ENCODE measurements at places on chromosomes 16 and 17. TPM values are rescaled to one million over a fixed set of nuclear protein-coding genes. Genes with fewer than 3 reads are reported as not detected.

LDHD gene
- total RNA-seq = 0.83 TPM

CIBAR2 gene
- total RNA-seq = 1.5 TPM

DNA sequence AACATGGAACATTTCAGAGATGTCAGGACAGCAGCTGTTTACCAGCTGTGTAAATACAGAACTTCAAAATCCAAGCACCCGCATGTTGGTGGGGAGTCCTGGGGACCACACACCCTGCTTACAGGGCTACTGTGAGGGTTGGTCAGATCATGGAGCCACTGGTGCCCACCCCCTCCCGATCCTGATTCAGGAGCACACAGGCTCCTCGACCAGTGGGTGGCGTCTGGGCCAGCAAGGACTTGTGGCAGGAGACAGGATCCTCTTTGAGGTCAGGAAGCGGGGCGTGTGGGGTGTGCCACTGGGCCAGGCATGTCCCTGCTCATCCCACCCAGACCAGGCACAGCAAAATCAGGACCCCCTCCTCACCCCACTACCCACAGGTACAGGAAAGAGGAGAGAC is 83.6 kb downstream of the SDK2 start:
- DNase-seq = no peak

CLCN7 gene
- total RNA-seq = 113 TPM

SMYD4 gene
- total RNA-seq = 17.2 TPM

DNA sequence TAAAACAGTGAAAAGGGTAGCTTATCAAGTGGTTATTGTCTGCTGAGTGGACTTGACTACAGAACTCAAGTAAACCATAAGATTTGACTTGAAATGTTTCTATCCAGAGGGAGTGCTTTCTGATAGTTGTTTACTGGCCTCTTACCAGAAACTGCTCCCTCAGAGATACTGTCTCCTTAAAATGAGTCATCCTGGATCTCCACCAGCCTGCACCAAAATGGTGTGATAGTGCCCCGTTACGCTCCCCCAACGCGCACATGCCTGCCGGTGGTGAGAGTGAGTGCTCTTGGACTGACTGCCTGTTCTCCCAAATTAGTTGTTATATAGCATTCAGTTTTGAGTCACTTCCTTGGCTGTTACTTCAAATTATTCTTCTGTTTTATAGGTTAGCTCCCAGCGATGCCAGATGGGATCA is 22.9 kb downstream of the PRCD start:
- no peak for DNase-seq

DNA sequence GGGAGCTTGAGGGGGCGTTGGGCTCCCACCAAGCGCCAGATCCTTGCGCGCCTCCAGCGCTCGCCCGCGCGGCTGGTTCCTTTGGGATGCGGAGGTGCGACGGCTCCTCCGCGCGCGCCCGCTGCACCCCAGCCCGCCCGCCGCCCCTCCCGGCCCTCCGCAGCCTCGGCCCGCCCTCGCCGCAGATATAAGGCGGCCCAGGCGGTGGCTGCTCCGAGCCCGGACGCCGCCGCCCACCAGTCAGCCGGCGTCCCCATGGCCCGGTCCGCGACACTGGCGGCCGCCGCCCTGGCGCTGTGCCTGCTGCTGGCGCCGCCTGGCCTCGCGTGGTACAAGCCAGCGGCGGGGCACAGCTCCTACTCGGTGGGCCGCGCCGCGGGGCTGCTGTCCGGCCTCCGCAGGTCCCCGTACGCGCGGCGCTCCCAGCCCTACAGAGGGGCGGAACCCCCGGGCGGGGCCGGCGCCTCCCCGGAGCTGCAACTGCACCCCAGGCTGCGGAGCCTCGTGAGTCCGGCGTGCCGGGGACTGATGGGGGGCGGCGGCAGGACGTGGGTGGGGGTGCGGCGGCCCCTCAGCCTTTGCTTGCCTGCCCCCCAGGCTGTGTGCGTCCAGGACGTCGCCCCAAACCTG is at the start of gene NPB:
NPB (plus strand) TSS at position 216 of the 630 bp plus-strand sequence; CDS start at position 256, 40 bp downstream.
- no peak for DNase-seq

GRCh38 chr17:1736348-1737281 is 6.1 kb upstream of the SERPINF2 start:
- DNase-seq = peak; percentile 86

DNA sequence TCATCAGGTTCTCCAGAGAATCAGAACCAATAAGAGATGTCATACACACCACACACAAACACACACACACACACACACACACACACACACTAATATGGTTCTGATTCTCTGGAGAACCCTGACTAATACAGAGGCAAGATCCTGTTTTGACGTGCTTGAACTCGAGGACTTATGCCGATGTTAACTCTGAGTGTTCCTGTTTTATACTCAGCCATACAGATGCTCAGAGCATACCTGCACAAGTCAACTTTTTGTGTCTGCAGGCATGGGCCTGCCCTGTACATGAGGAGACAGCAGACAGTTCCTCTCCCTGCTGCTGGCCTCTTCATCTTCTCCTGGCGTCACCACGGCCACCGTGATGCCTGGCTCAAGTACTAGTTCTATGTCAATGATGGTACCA is 635.9 kb downstream of the WWOX start:
- DNase-seq = no peak

NPIPB5 gene
- 550 TPM for total RNA-seq

GRCh38 chr17:68439656-68440290 is 17.5 kb downstream of the WIPI1 start:
- no peak for DNase-seq

TMEM92 gene
- total RNA-seq = not detected

DNA sequence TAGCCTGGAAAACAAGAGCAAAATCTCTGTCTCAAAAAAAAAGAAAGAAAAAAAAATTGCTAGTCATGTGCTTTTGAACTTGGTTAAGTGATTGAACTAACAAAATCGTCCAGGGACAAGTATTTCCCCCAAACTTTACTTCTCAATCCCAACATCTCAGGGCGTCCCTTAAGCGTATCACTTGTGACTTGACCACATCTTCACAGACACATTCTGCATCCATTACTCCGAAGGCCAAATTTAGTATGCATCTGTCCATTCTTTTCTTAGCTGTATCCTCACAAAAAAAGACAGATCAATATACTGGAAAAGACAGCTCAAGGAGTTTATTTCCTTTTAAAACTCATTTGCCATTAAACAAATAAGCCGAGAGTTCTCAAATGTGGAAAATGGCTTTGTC is 5.9 kb upstream of the JPT1 start:
- no peak for DNase-seq

DNA sequence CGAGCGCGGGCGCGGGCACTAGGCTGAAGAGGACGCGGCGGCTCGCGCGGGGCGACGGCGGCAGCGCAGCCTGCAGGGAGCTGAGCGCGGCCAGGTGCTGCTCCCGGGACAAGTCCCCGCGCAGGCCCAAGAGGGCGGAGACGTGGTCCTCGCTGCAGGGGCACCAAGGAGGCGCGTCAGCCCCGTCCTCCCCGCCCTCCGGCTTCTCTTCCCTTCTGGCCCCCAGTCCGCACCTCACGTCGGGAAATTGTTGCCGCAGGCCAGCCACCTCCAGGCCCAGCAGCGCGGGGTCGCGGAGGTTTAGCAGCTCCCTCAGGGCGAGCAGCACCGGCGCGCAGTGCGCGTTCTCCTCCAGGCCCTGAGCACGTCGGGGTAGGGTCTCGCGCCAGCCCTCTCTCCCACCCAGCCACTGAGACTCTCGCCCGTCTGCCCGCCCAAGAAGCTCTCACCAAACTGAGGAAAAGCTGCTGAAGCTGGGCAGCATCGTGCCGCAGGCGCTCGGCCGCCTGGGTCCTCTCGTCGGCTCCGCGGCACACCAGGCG is 761 bp upstream of the MATCAP1 start:
- no peak for DNase-seq

DNA sequence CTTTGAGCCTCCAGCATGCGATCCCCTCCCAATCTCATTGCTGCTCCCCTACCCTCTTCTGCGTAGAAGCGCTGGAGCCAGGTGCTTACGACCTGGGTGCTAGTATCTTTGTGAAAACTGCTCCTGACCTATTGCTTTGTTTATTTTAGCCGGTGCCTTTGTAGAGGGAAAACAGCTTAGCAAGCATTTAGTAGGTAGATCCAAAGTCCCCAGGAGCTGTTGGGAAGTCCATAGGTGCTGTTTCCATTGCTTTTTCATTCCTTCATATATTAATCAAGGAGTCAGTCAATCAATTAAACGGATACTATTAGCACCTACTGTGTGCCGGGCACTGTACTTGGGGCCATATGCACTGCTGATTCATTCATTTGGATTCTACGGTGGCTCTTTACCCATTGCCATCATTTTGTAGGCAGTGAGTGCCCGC is 497.6 kb downstream of the WWOX start:
- no peak for DNase-seq

All from spleen (tissue), 13 donors.